ENCODE measurements at places on chromosomes 1 and 21. TPM values are rescaled to one million over a fixed set of nuclear protein-coding genes. Genes with fewer than 3 reads are reported as not detected.

Gene S100A1
- not detected for total RNA-seq

Gene APOBEC4
- not detected for total RNA-seq

Gene PGLYRP4
- not detected for total RNA-seq

Gene SPRR2G
- not detected for total RNA-seq

Gene LIX1L
- total RNA-seq, result 50.8 TPM

Gene HSF2BP
- total RNA-seq, result 2.3 TPM

Gene ARHGEF16
- total RNA-seq, result not detected

Gene CCDC24
- 3.0 TPM for total RNA-seq

Gene ANGPTL3
- total RNA-seq, result 0.12 TPM

Gene PTPRC
- 0.16 TPM for total RNA-seq

Gene OR2L8
- 0.97 TPM for total RNA-seq

Gene RBM15
- 49.3 TPM for total RNA-seq

Gene SERINC2
- total RNA-seq, result 8.5 TPM

Gene CFHR2
- not detected for total RNA-seq

Gene PTBP2
- total RNA-seq, result 30.3 TPM

Gene ETV3L
- not detected for total RNA-seq

Gene RIIAD1
- total RNA-seq, result not detected

Gene INTS7
- total RNA-seq, result 25.5 TPM

Gene RNF19B
- 14.1 TPM for total RNA-seq

Gene SPRR2F
- total RNA-seq, result not detected

Gene MYOM3
- total RNA-seq, result 0.12 TPM

Gene CCDC17
- 0.61 TPM for total RNA-seq

Gene UBL4B
- total RNA-seq, result 7.5 TPM

Gene RNASEL
- total RNA-seq, result 10.7 TPM

Gene BGLAP
- 0.16 TPM for total RNA-seq

Gene PHLDA3
- 78.7 TPM for total RNA-seq

Gene SYPL2
- total RNA-seq, result 0.12 TPM
